ENCODE measurements at places on chromosomes 11 and 22. TPM values are rescaled to one million over a fixed set of nuclear protein-coding genes. Genes with fewer than 3 reads are reported as not detected.

The XKR3 gene
- not detected for total RNA-seq

The SCN3B gene
- total RNA-seq = 0.64 TPM

The KLHL35 gene
- total RNA-seq = 0.72 TPM

The C11orf16 gene
- 0.15 TPM for total RNA-seq

The STIM1 gene
- 15.6 TPM for total RNA-seq

The OR51M1 gene
- not detected for total RNA-seq

The VWCE gene
- 20.6 TPM for total RNA-seq

GRCh38 chr11:1236316-1237127 is 13.7 kb downstream of the MUC5B start:
- DNase-seq = peak; percentile 22

DNA sequence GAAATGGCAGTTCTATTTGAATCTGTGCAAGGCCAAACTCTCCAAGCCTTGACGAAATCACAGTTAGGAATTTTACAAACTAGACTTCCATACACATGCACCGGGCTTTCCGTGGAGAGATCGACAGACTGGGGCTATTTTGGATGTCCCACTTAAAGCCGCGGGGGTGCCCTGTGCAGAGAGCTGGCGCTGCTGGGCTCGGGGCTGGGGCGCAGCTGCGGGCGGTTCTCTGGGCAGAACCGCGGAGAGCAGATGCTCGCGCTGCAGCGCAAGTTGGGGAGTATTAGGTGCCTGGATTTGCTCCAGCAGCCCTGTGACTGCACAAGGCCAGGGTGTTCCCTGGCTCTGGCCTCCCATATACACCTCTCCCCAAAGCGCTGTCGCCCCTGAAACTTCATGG is 67.2 kb downstream of the SPATA19 start:
- DNase-seq = no peak

- peak; percentile 69 for DNase-seq
Observed at GRCh38 chr22:44351685-44352377, 39.1 kb upstream of the SHISAL1 start.

DNA sequence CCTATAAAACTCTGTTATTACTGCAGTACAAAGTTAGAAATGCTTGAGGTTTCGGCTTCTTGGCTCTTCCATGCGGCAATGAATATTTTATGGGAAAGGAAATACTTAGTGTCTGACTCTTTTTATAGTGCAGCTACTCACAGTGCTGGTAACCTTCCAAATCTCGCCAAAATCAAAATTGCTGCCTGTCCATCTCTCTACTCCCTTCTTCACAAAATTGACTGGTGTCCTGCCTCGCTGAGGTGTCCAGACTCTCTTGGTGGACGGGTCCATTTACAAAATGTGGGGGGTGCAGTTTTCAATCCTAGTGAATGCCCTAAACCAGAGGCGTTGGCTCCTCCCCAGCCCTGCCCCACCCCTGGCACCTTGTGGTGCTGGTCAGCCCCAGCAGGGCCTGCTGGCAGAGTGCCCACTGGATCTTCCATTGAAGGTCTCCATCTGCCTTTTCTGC is 73.5 kb downstream of the ZBTB16 start:
- DNase-seq = no peak

GRCh38 chr22:42643634-42644421 is 3.4 kb upstream of the ATP5MGL start:
- no peak for DNase-seq

DNA sequence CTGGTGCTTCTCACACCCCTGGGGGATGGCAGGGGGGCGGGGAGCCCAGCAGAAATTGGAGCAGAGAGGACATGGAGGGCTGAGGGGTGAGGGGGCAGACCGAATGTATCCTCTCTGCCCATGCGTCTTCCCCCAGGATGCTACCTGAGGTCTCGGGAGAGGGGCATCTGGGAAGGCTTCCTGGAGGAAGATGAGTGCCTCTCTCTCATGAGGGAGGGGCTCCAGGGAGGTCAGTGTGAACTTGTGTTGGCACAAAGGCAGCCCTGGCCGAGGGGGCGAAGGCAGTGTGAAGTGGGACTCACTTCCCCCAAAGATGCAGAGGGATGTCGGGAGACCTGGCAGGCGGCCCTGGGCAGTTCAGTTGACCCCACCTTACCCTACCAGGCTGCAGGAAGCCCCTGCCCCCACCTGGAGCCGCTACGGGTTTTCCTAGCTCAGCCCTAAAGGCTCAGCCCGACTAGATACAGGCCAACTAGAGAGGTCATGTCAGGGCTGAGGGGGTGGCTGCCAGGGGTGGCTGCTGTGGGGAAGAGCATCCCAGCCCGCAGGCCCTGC is 10.4 kb downstream of the ASCL2 start:
- DNase-seq = peak; percentile 19

DNA sequence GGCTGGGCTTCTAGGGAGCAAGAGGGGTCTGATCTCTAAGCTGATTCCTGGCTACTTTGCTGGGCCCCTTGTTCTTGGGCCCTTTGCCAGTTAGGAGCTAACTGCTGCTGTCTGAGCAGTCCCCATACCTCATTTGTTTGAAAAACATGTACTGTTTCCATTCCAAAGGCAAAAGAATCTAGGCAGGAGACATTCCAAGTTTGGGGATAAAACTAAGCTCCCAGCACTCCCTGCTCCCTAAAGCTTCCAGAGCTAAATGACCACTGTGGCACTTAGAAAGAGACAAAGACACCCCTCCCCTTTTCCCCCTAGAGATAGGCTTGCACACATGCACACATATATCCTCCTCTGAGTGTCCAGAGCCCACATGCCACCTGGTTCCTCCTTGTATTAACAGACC is 22.7 kb upstream of the RRM1 start:
- DNase-seq = no peak

GRCh38 chr11:17927041-17927440 is 85.8 kb downstream of the SERGEF start:
- DNase-seq = no peak

DNA sequence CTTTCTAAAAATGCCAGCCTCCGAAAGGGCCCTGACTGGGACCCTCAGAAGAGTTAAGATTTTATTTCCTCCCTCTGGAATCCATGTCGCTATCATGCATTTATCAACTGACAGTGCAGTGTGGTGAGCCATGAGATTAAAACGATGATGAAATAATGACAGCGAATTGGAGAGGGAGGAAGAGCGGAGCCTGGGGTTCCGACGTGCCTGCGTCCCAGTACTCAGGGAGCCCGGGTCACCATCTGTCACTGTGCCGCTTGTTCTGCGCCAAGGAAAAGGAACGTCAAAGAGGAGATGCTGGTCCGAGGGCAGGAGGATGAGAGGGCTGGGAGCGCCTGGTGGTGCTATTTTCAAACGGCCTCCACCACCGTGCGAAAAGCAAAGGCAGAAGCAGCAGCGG is 46.2 kb downstream of the MACROD1 start:
- no peak for DNase-seq

- DNase-seq = no peak
Observed at GRCh38 chr11:4195909-4196308, 101.3 kb downstream of the RRM1 start.

GRCh38 chr11:119361056-119361787 is 14.7 kb upstream of the MFRP start:
- DNase-seq = peak; percentile 82

DNA sequence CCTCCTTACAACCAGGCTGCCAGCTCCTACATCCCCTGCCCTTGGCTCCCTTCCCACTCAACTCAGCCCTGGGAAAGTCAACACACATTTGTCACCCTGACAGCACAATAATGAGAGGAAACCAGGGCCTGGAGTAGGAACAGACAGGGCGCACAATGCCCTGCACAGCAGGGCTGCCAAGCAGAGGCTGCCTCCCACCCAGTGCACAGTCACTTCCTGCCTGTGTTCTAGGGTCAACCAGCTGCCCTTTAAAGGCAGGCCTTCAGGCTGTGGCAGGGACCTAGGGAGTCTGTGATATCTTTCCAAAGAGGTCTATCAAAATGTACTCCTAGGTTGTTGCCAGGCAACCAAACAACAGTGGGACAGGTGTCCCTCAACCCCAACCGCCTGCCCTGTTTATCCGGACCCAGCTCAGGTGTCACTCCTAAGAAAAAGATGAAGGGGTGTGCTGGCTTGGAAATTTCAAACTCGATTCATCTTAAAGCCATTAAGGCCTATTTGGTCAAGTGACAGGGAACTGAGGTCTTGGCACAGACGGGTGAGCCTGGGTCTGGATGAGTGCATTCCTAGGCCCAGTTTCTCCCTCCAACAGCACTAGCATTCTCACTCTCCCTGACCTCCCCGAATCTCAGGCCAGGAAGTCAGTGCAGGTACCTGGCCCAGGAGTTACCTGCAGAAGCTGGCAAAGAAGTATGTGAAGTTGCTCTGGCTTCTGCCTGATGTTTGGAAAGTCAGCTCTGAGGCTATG is 110.3 kb upstream of the PITPNB start:
- DNase-seq = no peak

GRCh38 chr22:30400159-30400558 is 3.3 kb downstream of the SEC14L2 start:
- DNase-seq = no peak

DNA sequence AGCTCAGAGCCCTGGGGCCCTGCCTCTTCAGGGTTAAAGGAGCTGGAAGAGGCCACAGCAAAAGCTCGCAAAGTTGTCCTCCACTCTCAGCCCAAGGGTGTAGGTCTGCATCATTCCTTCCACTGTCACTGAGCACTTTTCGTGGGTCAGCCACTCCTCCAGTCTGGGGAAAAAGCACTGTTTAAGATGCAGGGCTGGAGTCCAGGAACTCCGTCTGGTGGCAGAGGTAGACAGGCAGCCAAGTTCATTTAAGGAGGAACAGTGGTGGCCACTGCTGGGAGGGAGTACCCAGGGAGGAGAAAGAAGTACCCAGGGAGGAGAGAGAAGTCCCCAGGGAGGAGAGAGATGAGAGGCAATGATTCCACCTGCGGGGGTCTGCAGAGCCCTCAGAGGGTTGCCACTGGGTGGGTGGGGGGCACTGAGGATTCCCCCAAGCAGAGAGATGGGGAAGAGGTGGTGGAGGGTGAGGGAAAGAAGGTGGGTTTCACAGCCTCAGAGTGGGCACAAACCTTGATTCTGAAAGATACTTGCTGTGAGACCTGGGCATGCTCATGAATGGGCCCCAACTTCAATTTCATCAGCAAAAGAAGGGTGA is 70.0 kb upstream of the B3GAT1 start:
- DNase-seq = peak; percentile 25

GRCh38 chr22:42114721-42115120 is 15.9 kb downstream of the CYP2D6 start:
- DNase-seq = peak; percentile 73

DNA sequence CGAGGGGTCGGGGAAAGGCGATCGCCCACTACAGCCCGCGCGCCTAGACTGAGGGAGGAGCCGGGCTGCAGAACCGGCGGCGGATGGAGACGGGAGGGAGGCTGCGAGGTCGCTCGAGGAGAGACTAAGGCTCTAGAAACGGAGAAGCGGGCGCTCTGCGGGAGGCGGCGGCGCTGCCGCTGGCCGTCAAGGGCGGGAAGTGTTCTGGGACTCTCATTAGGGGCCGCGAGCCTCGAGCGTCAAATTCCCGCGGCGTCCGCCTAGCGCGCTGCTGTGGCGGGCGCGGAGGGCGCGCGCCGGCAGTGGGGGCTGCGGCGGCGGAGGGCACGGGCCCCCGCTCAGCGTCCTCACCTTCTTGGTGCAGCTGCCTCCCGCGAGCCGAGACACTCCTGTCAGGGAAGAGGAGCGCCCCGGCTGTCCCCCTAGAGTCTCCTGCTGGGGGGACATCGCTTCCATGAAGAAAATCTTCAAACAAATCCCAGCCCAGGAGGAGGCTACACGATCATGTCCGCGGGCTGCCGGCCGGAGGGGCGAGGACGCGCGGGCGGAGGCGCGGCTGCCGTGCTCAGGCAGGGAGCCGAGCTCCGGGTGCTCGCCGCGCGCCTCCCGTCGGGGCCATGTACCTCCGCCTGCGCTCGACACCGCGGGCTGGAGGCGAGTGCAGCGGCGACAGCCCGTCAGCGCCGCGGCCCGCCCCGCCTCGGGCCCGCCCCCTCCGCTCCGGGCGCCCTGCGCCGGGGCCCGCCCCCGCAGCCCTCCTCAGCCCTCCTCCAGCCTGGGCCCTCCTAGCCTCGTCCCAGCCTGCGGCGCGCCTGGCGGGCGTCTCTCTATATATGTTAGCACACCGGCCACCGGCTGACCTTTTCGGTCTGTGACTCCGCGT is at the start of gene ARHGAP20:
Gene ARHGAP20 (minus strand): TSS at position 662 of the 883 bp plus-strand sequence. CDS start 206 bp downstream, at position 456.
- DNase-seq = peak; percentile 81

DNA sequence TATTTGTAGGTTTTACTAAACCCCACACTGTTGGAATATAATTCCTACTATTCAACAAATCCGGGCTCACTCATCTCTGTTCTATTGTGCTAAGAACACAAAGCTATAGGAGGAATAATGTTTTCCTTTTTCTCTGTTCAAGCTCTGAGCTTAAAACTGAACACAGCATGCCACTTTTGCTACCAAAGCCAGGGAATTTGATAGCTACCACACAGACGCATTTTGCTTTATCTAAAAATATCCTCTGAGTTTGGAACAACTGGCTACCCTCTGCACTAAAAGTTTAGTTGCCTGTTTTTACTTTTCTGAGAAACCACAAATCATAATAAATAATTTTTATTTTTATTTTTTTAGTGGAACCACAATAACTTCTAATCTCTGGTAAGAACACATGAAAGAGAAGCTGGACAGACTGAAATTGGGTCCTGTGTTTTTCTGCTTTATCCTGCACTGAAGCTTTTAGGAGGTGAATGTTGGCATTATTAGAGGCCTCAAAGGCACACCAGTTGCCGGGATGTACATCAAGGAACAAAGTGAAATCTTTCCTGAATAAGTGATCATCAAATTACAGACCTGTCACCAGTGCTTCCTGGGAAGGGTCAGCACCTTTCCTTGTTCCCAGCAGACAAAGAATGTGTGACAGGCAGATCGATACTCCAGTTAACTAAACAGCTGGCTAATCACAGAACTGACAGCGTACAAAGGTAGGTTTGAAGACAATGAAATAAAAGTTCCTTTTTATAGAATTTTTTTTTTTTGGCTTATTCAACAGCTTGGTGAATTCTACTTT is 523.2 kb upstream of the TENM4 start:
- no peak for DNase-seq

DNA sequence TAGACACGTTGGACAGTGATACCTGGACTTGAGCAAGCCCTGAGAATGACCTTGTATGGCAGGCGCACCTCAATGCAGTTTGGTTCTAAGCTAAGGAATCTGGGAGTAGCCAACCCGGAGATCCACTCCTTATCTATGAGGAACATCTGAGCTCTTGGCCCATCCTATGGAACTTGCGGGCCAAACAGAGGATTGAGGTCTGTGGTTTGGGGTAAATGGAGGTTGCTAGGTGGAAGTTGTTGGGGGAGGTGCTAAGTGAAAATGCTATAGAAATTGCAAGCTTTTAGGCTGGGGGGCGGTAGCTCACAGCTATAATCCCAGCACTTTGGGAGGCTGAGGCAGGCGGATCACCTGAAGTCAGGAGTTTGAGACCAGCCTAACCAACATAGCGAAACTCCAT is 8.9 kb downstream of the GDPD5 start:
- no peak for DNase-seq

- peak; percentile 51 for DNase-seq
Observed at GRCh38 chr11:20031155-20032001, 128.9 kb downstream of the DBX1 start.

All from H9 (cell line).